ENCODE measurements at places on chromosomes 5 and 9.
A peak's percentile ranks its signal among the peaks of the same experiment; 100 is the strongest.

GRCh38 chr5:31664566-31664965, 25.6 kb downstream of the PDZD2 start:
- DNase-seq = no peak

- no peak for DNase-seq
Measured at GRCh38 chr5:53922508-53923498, 362.4 kb downstream of the NDUFS4 start.

DNA sequence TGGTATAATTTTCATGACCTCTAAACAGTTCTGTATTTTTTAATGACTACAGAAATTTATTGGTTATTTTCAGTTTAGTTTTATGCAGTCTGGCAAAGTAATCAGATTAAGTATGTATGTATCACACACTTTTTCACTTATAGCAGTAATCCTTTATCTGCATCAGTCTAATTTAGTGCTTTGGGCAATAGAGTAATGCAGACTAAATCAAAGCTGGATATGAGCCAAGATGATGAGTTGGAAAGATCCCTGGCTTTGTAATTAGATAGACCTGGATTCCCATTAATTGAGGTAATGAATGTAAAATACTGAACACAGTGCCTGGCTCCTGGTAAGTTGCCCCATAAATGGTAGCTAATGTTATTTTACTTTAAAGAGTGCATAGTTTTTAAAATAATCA, 215.4 kb upstream of the TLX3 start:
- DNase-seq = no peak

DNA sequence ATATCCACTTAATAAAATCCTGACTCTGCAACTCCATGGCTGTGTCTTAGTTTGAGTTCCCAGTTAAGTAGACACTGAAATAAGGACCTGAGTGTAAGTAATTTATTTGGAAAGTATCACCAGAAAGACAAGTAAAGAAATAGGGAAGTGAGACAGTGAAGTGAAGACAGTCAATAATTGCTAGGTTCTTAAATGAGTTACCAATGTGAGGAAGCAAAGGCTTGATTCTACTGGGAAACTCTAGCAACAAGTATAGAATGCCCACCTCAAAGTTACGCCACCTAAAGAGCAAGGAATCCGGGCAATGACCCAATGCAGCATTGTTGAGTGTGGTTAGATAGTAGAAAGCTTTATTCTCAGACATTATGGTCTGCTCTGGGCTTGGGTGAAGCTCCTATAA, 383.9 kb downstream of the TLR4 start:
- no peak for DNase-seq

DNA sequence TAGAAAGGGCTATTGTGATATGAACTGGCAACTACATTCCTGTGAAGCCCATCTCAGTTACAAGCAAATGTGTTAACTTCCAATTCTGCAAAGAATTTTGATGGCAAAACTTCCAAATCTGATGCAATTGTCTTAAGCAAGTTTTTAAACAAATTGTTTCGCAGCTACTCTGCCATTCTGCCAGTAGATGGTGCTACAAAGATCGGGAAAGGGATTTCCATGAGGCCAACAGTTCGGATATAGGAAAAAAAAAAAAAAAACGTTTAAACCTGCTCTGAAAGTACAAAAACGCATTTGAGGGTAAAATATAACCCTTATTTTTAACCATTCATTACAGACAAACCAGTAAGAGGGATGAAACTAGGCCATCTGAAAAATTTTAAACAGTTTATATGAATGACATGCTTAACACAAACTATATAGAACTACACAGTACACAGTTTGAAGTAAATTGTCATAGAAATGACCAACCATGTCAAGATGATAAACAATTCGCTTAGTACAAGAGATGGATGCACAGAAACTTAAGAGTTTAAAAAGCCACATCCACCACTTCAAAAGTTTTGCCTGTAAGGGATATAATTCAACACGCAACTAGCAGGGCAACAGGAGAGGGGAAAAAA, 2.2 kb downstream of the HNRNPA0 start:
- DNase-seq = peak; percentile 57

DNA sequence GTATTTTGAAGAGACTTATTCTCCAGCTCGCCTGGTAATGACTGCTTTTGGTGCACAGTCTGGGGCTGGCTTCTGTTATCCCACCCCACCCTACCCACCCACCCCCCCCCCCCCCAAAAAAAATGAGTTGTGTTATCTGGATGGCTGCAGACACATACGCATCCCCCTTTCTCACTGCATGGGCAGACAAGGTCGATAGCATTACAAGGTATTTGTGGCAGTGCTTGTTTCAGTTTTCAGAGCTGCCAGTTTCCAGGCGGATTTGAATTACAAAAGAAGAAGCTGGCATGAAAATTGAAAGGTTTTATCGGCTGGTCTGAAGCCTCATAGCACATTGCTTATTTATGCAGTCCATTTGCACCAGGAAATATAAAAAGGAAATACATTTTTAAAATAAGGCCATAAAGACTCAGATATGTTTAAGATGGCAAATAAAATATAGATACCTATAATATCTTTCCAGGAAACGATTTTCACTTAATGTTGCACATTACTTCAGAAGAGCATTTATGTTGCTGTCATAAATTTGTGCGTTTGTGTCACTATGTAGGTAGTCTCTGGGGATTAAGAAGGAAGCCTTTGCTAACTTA, 85.1 kb upstream of the GRHPR start:
- DNase-seq = no peak
